ENCODE measurements at places on chromosomes 13 and 19.

- DNase-seq = peak; percentile 90
Observed at GRCh38 chr19:2291185-2291751, 9.3 kb upstream of the PEAK3 start.

DNA sequence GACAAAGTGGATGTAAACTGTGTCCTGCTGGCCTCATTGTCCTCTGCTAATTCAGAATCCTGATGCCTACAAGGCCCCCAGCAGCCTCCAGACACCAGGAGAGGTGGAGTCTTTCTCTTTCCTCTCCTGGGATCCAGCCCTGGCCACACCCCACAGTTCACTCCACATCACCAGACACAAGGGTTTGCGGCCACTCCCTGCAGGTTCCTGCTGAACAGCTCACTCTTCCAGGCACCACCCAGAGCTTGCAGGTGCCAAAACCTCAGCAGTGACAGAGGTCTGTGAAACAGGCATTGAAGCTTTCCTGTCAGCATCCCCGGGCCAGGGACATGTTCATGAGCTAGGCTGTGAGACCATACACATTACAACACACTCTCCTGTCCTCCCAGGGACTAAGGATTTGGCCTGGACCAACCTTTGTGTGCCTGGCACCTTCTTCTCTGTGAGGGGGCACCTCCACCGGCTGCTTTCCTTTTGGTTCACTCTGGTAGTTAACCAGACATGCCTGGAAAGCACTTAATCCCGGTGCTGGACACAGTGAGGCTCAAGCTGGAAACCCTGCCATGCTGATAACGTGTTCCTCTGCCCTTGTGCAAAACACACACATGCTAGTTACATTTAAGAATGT lies 11.1 kb upstream of the ATP12A start:
- no peak for DNase-seq

DNA sequence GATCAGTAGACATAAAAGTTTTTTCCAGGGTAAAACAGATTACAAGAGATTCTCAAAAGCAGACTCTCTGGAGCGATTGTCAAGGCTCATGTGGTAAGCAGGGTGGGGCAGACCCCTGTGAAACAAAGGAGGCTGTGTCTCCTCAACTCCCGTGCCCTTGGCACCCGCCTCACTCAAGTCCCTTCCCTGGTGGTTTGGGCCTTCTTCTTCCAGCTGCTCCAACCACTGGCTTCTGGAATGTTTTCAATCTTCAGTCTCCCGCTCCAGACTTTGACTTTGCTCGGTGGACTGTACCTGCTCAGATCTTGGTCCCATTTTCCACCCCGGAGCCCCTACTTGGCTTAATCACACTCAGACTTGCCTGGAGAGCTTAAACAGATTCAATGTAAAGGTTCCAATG lies 74.8 kb upstream of the STK24 start:
- DNase-seq = no peak

DNA sequence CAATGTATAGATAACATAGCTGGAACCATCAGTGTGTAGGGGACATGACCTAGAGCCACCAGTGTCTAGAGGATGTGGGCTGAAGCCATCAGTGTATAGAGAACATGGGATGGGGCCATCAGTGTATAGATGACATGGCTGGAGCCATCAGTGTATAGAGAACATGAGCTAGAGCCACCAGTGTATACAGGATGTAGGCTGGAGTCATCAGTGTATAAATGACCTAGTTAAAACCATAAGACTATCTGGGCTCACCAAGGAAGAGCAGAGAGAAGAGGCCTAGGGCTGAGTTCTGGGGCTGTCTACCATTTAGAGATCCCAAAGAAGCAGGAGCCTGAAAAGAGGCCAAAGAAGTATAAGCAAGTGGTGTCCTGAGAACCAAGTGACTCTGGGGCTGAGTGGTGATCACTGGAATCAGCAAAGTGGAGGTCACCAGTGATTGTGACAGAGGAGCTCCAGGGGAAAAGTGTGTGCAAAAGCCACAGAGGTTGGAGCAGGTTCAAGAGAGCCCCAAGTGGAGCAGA lies 41.0 kb downstream of the RFX2 start:
- DNase-seq = no peak

GRCh38 chr13:111577956-111578605 lies 257.6 kb downstream of the TEX29 start:
- peak; percentile 94 for DNase-seq

All from NCI-H69 (cell line).